ENCODE measurements at places on chromosomes 7 and 10. TPM values are rescaled to one million over a fixed set of nuclear protein-coding genes. Genes with fewer than 3 reads are reported as not detected.

Gene C7orf33
- total RNA-seq = 0.64 TPM

Gene CPN1
- total RNA-seq = not detected

Gene NUTM2B
- 1.3 TPM for total RNA-seq

Gene CNPY1
- total RNA-seq = 19.4 TPM

Gene SEMA3C
- 33.2 TPM for total RNA-seq

Gene CC2D2B
- 2.5 TPM for total RNA-seq

Gene HBP1
- 79.4 TPM for total RNA-seq

Gene TMEM178B
- 50.7 TPM for total RNA-seq

Gene ZNF853
- 10.4 TPM for total RNA-seq

Gene LRRN3
- 108 TPM for total RNA-seq

Gene NPY4R
- total RNA-seq = 0.27 TPM

Gene ANKRD7
- 9.3 TPM for total RNA-seq

Gene HHEX
- 2.1 TPM for total RNA-seq

Gene C1QL3
- total RNA-seq = 5.2 TPM

Gene PKD2L1
- not detected for total RNA-seq

Gene FFAR4
- total RNA-seq = 0.18 TPM

Gene CDC14C
- not detected for total RNA-seq

Gene FGF8
- total RNA-seq = 1.2 TPM

Gene FOXI2
- total RNA-seq = not detected

Gene SEC31B
- total RNA-seq = 10.8 TPM

Gene PRKAR2B
- 76.4 TPM for total RNA-seq

Gene ANK3
- 363 TPM for total RNA-seq

Gene WDR86
- total RNA-seq = 33.8 TPM

Gene OR9A2
- 2.6 TPM for total RNA-seq

Gene THSD7A
- total RNA-seq = 71.7 TPM

Gene AZGP1
- 0.27 TPM for total RNA-seq

Gene GNAI1
- 77.9 TPM for total RNA-seq

Gene OSBPL3
- total RNA-seq = 17.0 TPM

Gene VGF
- 21.2 TPM for total RNA-seq

Gene C10orf105
- total RNA-seq = 1.00 TPM

Gene GJC3
- total RNA-seq = not detected

Gene CFAP70
- total RNA-seq = 3.6 TPM

Gene SPDYE2
- not detected for total RNA-seq

Gene OPN1SW
- 0.45 TPM for total RNA-seq

Gene TRIM50
- total RNA-seq = not detected

Gene TSPAN15
- total RNA-seq = 15.1 TPM

Gene OTUD1
- 10.3 TPM for total RNA-seq

Gene PON2
- 75.6 TPM for total RNA-seq

Gene C10orf143
- total RNA-seq = 0.82 TPM

Gene ATG9B
- 3.9 TPM for total RNA-seq

Gene SPDYE2B
- total RNA-seq = not detected

Gene UBN2
- total RNA-seq = 31.9 TPM

Gene AKR1C4
- not detected for total RNA-seq
